ENCODE measurements at places on chromosomes 5 and 9.

- DNase-seq: no peak
Measured at GRCh38 chr5:14735944-14736343, 71.4 kb downstream of the OTULIN start.

GRCh38 chr5:143201589-143201988 is 201.9 kb downstream of the NR3C1 start:
- no peak for DNase-seq

DNA sequence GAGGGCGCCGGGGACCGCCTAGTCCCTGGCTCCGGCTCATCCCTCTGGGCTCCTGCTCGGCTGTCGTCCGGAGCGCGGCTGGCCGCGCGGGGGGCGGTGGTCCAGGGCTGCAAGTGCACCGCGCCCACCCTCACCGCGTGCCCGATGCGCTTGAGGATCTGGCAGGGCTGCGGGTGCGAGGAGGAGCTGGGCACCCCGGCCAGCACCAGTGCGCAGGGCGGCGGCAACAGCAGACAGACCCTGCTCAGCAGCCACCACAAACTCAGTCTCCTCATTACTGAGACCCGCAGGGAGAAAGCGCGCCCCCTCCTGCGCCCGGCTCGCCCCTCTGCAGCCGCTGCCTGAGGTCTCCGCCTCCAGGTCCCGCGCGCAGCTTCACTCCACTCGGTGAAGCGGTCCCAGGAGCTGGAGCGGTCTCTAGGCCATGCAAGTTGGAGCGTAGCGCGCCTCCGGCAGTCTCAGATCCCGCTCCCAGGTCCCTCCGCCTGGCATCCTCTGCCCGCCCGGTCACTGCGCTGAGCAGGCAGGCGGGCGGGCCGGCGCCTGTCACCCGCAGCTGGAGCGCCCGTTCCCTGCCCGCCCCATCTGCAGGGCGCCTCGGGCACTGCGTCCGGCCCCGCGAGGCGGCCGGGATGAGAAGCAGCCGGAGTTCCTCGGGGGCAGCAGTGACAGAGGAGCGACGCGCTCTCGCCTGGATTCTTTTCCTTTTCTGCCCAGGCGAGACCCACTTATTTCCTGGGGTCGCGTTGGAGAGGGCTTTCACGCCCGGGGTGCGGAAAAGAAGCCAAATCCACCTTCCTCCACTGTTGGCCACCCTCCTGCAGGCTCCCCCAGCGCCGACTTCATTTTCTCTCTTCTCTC is 512 bp downstream of the GRIN3A start:
- DNase-seq: peak; percentile 34

DNA sequence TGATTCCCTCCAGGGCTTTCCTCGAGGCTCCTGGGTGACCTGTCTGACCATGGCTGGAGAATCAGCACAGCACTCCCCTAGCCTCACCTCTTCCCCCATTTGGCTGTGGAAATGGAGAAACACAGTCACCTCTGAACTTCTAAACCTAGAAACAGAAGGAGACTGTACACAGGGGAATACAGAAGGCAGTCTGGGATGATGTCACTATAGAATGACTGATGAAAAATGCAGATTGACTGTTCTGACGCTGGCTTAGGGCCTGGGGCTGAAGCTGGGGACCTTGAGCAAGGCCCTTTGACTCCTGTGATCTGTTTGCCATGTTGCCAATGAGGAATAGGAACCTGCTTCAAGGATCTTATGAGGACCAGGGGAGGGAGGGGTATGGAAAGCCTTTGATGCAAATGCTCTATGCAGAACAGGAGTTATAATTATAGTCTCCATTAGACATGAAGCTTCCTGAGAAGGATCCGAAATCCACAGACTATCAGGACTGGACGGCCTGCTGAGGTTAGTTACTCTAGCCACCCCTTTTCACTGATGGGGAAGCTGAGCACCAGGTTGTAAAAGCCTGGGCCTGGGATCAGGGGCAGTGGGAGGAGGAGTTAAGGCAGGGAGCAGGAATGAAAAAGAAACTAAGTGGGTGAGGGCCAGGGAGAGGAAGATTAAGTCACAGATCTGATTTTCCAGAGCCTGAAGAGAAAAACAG is 24.4 kb upstream of the ANXA6 start:
- DNase-seq: no peak

GRCh38 chr5:67147760-67148159 is 48.8 kb downstream of the CD180 start:
- no peak for DNase-seq

GRCh38 chr5:153831973-153832372 is 206.7 kb downstream of the FAM114A2 start:
- DNase-seq: no peak

DNA sequence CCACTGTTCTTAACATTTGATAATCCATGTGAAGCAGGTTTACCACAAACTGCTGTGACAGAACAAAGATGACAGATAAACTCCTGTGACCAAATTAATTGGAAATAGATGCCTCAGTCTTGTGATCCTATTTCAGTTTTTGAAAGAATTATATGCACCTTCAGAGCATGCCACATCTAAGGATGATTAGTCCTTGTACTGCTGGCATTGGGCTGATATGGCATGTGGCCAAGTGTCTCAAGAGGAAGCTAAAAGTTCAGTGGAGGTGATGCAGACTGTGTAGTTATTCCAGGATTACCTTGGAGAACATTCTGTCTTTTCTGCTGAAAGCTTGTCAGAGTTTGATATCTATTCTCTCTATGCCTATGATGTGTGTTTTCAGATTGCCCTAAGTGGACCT is 314.4 kb upstream of the EFNA5 start:
- no peak for DNase-seq

DNA sequence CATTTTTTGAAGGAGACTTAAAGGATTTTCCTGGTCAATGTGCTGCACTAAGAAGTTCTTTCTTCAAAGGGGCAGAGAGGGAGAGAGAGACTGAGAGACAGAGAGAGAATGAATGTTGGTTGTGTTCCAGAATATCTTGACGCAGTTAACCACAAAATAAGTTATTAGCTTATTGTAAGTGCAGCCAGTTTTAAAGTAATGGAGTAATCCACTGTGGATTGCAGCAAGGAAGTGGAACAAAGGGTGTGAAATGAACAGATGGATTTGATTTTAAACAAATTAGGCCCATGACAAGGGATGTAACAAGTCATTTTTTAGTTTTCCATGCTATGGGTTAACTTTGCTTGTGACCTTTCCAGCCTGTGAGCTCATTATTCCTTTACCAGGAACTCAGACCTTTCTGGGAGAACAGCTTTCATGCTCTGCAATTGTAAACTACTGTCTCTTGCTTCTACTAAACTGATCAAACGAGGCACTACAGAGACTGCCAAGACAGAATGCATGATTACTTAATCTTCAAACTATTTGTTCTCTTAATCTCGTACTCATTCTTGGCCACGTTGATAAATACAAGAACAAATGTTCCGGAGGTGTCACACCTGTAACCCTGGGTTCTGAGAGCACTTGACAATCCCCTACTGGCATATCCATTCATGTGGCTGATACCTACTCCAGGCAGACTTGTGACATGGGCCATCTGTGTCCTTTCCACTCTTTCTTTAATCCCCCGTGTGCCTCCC is 131.1 kb downstream of the TLE1 start:
- DNase-seq: no peak

GRCh38 chr9:86034863-86035734 is 64.3 kb downstream of the GOLM1 start:
- no peak for DNase-seq

DNA sequence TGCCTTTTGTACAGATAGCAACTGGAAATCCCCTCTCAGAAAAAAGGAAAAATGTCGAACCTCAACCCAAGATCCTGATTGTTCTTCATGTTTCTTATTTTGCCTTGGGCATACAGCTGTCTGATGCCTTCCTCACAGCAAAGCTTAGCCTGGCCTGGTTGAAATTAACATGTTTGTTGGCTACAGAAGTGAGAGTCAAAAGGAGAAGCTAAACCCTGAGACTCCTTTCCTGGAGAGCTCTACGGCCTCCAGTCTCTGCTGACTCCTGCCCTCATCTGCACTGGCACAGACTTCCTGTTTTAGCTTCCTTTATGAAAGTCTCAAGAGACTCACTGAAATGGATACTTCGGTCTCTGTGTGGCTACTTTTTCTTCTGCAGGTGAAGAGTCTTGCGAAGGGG is 186.7 kb downstream of the PARP8 start:
- no peak for DNase-seq

Data from NCI-H774 (cell line).